ENCODE measurements at places on chromosomes 4 and X.

DNA sequence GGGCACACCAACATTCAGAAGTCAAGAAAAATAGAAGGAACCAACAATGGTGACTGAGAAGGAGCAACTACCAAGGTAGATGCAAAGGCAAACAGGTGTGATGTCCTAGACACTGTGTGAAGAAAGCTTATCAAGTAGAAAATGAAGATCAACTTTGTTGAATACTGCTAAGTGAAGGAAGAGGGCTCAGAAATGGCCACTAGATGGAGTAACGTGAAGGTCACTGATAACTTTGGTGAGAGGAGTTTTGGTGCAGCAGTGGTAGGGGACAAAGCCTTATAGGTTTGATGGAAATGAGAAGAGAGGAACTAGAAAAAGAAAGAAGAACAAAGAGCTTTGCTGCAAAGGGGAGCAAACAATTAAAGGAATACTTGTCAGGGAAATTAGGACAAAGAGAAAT is 23.5 kb downstream of the OTC start:
- no peak for DNase-seq

DNA sequence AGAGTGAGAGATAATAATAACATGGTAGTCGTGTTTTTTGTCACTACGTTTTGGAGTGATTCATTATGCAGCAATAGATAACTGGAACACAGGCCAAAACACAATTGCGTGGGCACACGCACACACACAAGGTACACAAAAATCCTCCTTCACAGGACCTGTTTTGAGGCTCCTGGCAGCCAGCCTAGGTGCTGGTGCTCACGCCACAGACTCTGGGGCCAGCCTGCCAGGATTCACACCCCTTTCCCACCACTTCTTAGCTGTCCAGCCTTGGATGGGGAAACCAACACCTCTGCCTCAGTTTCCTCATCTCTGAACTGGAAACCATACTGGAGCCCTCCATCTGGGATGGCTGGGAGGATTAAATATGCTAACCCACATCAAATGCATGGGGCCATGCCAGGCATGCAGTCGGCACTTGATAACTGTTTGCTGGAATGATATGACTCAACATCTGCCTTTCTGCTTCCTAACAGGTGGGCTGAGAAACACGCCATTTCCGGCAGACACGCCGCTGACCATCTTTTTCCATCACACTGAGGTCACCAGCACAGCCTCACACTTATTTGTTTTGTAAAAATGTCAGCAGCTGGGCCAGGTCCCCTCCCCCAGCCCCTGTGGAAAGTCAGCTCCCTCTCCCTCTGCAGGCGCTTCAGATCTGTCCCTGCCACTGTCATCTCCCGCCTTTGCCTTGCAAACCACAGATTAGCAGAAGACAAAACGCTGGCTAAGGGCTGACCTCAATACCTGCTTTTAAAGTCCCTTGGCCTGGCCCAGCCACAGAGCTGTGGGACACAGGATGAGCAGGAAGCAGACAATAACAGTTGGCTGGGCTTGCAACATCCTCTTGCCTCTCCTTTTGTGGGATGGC is 237.5 kb downstream of the BCOR start:
- peak; percentile 70 for DNase-seq

DNA sequence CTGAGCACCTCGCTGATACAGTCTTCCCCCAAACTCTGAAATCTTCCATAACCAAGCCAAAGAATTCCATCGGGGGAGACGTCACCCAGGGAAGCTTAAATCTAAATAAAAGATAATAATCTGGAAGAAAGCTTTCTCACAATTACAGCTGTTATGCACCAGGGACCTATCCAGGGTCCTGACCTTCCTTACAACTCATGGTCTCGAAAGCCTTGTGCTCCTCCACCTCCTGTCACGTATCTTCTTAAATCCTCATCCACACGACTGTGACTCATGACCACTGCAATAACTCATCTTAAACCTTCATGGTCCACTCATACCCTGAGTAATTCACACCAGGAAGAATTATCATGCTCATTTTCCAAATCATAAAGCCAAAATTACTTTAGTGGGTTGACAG is 166.8 kb upstream of the FRG1 start:
- no peak for DNase-seq

GRCh38 chr4:143773998-143774895 is 73.8 kb upstream of the FREM3 start:
- DNase-seq: no peak

GRCh38 chr4:81106150-81106549 is 75.6 kb downstream of the BMP3 start:
- DNase-seq: no peak

GRCh38 chr4:146333187-146333894 is 119.0 kb downstream of the REELD1 start:
- no peak for DNase-seq

Data from left forelimb (tissue), 1 donor.